ENCODE measurements at places on chromosomes 16 and 17.

DNA sequence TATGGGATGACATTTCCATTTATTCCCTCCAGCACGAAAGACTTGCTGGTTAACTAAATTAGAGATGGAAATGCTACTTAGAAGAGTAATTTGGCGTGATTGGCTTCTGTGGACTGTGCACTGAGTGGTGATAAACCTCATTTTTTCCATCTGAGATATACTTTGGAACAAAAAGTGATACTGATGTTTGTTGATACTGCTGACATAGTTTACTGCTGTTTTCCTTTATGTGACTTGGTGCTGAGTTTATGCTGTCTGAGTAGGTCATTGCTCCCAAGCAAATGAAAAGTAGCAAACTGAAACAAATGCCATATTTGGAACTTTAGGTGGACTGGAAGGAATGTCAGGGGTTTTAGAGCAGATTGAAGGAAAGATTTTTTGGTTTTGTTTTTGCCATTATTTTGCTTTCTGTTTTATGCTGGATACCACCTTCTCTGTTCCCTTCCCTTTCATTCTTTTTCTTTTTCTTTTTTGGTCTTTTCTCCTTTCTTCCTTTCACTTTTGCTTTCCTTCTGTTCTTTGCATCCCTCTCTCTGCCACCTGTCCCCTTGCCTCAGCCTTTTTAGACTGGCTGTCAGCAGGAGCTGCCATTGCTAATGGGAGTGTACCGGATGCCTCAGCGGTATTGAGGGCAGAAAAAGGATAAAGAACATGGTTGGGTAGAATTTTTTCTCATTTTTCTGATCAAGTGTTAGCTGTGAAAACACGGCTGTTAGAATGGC lies 41.8 kb downstream of the NUP93 start:
- no peak for DNase-seq

DNA sequence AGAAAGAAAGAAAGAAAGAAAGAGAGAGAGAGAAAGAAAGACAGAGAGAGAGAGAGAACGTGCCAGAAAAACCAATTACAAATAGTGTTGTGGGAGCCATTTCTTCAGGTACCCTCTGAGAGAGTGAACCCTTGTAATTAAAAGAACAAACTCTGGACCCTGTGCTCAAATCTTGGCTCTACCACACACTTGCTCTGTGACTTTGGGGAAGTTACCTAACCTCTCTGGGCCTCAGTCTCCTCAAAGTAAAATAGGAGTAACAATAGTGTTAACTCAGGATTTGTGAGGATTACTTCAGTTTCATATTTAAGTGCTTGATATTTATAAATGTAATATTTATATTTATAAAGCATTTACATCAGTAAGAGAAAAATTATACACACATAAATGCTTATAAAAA lies 139.8 kb downstream of the GSG1L start:
- no peak for DNase-seq

DNA sequence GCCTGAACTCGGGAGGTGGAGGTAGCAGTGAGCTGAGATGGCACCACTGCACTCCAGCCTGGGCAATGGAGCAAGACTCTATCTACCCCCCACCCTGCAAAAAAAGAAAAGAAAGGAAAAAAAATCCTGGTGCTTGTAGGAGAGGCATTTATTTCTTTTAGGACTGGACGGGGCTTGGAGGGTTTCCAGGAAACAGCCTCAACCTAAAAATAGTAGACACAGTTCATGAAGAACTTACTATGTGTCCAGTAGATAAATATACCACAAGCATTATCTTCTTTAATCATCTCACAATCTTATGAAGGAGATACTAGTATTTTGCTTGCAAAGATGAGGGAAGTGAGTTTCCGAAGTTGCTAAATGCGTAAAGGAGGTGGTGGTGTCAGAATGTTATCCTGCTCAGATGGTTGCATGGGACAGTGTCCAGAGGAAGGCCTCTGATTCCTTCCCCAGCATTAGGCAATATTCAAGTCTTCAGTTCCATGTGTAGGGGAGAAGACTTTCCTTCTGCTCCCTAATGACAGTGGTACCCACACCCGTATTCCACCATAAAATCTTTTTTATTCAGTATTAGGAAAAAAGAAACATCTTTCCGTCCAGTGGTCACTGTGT lies 263.2 kb downstream of the WWOX start:
- DNase-seq, result no peak

- DNase-seq, result no peak
These were observed 5.4 kb upstream of the CHRNE start for GRCh38 chr17:4908301-4908700.

GRCh38 chr16:66247516-66248481 lies 118.7 kb upstream of the CDH5 start:
- DNase-seq, result no peak

DNA sequence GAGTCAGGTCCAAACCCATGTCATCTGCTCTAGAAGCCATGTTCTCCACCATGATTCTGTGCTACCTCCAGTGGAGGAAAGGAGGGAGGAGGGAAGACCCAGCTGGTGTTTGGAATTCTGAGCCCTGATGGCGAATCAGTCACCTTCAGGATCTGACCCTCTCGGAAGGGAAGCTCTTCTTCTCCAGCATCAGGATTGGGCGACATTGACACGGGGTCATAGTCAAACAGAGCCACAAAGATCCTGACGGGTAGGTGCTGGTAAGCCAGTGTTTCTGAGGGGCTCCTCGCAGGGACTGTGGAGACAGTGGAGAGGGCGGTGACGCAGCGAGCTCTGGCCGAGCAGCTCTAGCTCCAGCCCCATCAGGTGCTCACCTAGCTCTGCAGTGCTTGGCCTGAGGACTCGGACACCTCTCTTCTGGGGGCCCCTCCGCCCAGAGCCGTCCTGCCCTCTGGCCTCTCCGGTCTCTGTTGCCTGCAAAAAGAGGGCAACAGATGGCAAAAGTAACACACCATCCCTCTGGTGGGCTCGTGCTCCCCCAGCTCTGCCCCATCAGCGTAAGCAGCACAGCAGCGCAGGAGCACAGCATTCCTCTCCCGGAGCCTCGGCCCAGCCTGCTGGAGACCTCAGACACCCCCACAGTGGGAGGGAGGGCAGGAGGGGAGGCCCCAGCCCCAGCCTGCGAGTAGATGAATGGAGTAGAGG lies 21.0 kb downstream of the TSPOAP1 start:
- no peak for DNase-seq

DNA sequence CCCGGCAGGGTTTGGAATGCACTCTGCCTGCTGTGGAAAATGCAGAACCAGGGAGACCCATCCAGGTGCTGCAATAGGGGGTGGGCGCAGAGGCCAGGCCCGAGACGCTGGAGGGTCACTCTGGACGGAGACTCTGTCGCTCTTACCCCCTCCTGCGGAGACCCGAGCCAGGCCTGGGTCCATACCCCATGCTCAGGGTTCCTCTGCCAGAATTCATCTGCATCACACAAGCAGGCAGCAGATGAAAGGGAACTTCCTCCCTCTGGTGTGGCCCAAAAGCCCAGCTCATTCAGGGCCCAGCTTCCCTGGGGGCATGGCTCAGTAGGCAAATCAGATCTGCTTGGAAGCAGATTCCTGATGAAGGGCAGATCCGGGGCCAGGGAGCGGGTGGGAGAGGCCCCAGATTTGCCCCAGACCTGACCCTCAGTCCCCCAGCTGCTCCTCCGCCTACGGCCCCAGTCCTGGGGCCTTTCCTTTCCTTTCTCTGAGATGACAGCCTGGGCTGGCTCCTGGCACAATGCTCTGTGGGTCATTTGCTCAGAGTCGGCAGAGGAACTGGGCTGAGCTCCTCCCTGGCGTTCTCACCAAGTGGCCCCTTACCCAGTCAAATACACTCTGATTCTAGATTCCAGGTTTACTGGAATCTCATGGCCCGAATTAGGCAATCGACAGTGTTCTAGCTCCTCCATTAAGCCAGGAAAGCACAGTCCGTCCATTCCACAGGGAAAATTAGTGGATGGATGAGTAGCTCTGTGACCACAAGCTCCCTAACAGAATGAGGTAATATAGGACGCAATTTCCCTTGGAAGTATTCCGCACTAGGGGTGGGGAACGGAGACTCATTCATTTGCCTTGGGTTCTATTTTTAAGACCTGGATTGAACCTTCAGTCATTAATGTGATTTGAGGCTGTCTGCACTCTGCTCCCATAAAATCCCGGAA lies 19.1 kb upstream of the RASD1 start:
- DNase-seq, result no peak

GRCh38 chr16:47057630-47057993 lies 84.1 kb upstream of the DNAJA2 start:
- DNase-seq, result no peak

- no peak for DNase-seq
These were observed 10.7 kb upstream of the ZFPM1 start for GRCh38 chr16:88442383-88442726.

- DNase-seq, result no peak
These were observed 47.6 kb downstream of the SEC14L1 start for GRCh38 chr17:77188084-77189066.

DNA sequence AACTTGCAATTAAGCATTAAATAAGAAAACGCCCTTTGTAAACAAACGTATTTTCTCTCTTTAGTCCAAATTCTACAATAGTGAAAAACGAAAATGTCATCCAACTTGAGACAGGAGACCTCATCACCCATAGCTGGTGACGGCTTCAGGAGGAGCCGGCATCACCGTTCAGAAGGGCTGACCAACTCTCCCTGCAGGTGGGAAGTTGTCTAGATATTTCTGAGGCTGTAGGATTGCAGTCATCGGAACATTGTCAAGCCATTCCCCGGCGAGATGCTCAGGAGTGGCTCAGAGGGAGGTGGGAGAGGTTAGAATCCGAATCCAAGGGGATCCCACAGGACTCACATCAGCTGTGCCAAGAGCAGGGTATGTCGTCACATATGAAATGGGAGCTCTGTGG lies 76.7 kb downstream of the RBFOX3 start:
- no peak for DNase-seq

GRCh38 chr17:40348562-40349476 lies 15.7 kb downstream of the GJD3 start:
- peak; percentile 21 for DNase-seq

DNA sequence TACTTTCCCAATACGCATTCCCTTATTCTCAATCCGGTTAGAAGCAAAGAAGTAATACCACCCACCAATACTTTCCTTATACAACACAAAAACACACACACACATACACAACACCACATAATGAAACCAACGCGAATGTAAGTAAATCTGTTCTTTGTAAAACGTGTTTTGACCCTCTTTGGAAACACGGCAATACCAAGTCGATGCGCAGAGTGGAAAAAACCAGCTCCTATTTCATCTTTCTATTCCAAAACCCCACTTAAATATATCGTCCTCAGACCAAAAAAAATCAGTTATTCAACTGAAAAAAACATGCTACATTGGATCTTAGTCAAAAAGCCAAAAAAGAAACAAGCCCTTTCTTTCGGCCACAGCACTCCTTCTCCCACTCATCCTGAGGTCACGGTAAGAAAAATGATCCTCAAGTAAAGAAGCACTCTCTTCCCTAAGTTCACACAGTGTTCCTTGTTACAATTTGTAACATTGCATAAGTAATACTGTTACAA lies 31.0 kb upstream of the ARL4D start:
- DNase-seq, result no peak

GRCh38 chr17:65054602-65055001 lies 1.9 kb downstream of the GNA13 start:
- no peak for DNase-seq

- no peak for DNase-seq
These were observed 10.3 kb upstream of the SBK1 start for GRCh38 chr16:28282045-28282444.

- DNase-seq, result no peak
These were observed 2.2 kb downstream of the PRM1 start for GRCh38 chr16:11278681-11279628.

Data from nucleus accumbens (tissue), 56 donors.